Activated CD8-positive, alpha-beta T cell treated with anti-CD3 and anti-CD28 coated beads, Interleukin-2, amount 10 ng/mL, durations not matched to agents 7 days and 5 days (primary cell): ENCODE measurements at places on chromosomes 2 and 18. TPM values are rescaled to one million over a fixed set of nuclear protein-coding genes. Genes with fewer than 3 reads are reported as not detected.

Gene SLC5A7
- total RNA-seq, result not detected

Gene BOLL
- not detected for total RNA-seq

DNA sequence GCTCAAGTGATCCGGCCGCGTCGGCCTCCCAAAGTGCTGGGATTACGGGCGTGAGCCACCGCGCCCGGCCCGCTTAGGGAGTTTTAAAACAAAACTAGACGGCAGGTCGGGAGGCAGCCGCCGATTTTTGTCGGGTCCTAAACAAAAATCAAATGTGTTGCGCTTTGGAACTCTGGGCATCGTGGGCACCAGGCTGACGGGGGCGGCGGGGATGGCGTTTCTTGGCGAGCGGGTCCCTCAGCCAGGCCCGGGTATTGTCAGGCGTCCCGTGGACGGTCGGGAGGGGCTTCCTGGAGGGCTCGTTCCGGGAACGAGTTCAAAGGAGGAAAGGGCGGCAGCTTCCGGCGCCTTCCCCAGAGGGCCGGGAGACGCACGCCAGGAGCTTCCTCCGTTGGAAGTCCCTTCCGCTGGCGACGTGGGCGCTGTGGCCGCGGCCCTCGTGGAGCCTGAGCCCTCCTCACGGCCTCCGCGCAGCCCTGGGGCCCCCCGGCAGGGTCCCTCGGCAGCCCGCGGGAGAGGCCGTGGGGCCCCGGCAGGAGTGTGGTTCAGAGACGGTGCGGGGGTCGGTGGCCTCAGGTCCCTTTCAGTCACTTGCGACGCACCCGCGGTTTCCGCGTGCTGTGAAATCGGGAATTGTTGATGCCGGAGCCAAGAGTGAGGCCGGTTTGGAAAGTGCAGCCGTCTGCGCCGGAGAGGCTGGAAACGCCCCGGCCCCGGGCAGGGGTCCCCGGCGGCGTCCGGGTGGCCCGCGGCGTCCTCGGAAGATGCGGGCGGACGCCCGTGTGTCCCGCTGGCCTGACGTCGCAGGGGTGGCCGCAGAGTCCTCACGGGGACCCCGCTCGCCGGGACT, 59.3 kb downstream of the EMILIN2 start:
- peak; percentile 56 for DNase-seq

DNA sequence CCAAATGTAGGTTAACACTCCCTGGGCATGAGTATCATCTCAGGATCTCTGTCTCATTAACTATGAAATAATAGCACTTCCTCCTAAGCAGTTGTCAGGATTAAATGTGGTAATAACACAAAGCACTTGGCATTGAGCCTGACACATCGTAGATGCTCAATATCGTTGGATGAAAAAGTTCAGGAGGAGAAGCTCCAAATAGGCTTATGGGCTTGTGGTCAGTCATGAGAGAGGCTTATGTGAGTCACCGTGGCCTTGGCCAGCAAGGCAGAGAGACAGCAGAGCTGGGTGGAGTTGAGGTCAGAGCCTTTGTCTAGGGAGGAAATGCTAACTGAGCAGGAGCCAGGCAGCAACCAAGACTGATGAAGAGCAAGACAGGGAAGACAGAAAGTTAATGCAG, 68.3 kb upstream of the PPM1B start:
- no peak for DNase-seq
